M059J (cell line): ENCODE measurements at places on chromosomes 2 and 18. TPM values are rescaled to one million over a fixed set of nuclear protein-coding genes. Genes with fewer than 3 reads are reported as not detected.

The DSG1 gene
- not detected in 2 replicates for total RNA-seq

The GREB1L gene
- total RNA-seq, result 3.9 and 8.9 TPM in 2 replicates

The MRO gene
- total RNA-seq, result not detected in 2 replicates

The MXD1 gene
- total RNA-seq, result 2.1 and 5.0 TPM in 2 replicates

The RAB27B gene
- total RNA-seq, result 13.8 and 15.7 TPM in 2 replicates

The SP5 gene
- 0.42 TPM in 1 of 2 replicates, not detected in the other for total RNA-seq

The CDH2 gene
- total RNA-seq, result 70.9 and 104 TPM in 2 replicates

The C1GALT1C1L gene
- 0.89 and 2.4 TPM in 2 replicates for total RNA-seq

The NXPH2 gene
- not detected in 2 replicates for total RNA-seq

The VWC2L gene
- 0.02 TPM in 1 of 2 replicates, not detected in the other for total RNA-seq

The NMUR1 gene
- not detected in 2 replicates for total RNA-seq

The ANKRD30B gene
- total RNA-seq, result 0.57 and 3.4 TPM in 2 replicates

The ACMSD gene
- total RNA-seq, result not detected in 2 replicates

The HTR2B gene
- not detected in 2 replicates for total RNA-seq

The ABCA12 gene
- total RNA-seq, result 0.07 TPM in 1 of 2 replicates, not detected in the other

The FOSL2 gene
- 42.9 and 75.2 TPM in 2 replicates for total RNA-seq

The EMX1 gene
- not detected in 2 replicates for total RNA-seq
